ENCODE measurements at places on chromosomes 2 and 18.

- DNase-seq: no peak
Measured at GRCh38 chr18:60247103-60247502, 125.5 kb downstream of the MC4R start.

DNA sequence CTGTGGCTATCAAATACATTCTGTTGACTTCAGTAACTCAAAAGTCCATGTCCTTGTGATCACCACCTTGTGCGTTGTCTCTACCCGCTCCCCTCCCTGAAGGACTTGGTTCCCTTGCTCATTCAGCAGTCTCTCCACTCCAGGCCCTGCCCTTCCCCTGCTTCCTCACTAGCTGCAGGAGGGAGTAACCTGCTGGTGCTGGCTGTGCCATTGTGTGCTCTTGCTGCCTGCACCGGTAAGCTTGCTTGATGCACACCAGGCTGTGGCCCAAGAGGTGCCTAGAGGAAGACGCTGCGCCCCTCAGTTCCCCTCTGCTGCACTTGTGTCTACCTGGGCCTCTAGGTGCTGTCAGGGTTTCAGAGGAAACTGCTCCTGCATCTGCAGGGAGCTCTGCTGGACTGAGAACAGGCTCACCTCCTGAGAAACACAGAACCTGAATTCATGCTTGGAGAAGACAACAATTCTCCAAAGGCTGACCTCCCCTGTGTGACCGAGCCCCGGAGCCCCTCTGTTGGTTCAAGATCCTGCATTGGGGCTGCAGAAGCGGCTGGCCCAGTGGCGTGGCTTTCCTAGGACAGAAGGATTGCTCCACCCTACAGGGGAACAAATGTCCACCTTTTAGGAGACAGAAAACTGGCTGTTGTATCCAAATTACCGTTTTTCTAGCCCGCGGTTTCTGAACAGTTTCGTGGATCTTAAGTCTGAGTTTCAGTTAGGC lies 33.6 kb downstream of the PTPRM start:
- DNase-seq: no peak

- DNase-seq: no peak
Measured at GRCh38 chr2:20530520-20530919, 83.6 kb downstream of the RHOB start.

DNA sequence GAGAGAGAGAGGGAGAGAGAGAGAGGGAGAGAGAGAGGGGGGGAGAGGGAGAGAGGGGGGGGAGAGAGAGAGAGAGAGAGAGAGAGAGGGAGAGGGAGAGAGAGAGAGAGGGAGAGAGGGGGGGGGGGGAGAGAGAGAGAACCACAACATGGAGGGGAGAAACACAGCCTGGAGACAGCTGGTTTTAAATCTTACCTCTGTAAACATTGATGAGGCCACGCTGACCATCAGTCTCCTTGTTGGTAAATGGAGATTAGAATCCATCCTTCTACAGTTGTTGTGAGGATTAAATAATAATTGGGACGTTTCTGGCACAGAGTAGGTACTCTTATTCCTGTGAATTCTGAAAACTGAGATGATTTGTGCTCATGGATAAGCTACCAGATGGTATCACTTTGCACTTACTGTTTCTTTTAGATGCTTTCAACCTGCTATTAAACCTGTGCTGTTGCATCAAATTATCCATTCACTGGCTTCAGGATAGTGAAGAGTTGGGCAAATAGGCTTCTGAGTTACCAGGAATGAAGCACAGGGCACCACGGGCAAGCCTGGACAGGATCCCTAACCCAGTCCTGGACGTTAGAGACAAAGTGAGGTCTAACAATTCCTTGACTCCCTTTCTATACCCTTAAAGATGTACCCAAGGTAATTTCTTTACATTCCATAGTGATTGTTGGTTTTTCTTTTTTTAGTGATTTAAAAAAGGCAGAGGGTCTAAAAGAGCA lies 318.1 kb downstream of the ZNF521 start:
- no peak for DNase-seq

DNA sequence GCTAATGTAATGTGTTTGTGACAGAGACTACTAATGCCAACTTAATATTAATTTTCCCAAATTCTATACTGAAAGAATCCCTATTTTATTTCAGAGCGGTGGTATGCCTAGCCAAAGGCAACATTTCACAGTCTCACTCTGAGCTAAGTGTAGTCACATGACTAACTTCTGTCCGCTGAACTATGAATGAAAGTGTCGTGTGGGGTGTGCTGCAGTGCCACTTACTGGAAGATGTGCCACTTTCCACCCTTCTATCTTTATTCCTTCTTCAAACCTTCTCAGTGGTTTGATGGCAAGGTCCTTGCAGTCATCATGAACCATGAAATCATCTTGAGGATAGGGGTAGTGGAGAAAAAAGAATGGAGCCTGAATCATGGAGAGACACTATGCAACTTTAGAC lies 47.3 kb upstream of the C1D start:
- DNase-seq: no peak

DNA sequence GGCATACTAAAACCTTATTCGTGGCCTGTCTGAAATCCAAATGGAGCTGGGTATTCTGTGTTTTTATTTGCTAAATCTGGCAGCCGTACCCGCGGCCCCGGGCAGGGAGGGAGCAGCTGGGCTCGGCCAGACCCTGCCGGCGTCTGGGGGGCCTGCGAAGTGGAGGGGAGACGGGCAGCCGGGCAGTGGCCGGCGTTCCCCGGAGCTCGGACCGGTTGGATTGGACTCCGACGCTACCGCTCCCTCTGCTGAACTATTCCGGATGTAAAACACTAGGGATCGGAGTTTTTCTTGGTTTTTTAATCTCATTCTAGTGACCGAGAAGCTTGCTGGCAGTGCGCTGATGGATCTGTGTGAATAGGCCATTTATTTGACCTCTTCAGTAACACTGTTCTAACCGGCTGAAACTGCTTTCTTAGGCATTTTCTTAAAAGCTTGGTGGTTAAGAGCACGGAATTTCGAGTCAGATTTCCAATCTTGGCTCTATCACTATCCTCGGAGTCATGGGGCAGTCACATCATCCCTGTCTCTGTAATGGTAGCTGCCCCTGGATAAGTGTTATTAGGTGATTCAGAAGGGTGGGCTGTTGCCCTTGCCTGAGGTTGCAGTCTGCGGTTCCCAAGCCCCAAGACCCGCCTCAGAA lies 694 bp downstream of the UNC50 start:
- no peak for DNase-seq

GRCh38 chr18:22977847-22978701 lies 44.9 kb downstream of the RBBP8 start:
- no peak for DNase-seq

DNA sequence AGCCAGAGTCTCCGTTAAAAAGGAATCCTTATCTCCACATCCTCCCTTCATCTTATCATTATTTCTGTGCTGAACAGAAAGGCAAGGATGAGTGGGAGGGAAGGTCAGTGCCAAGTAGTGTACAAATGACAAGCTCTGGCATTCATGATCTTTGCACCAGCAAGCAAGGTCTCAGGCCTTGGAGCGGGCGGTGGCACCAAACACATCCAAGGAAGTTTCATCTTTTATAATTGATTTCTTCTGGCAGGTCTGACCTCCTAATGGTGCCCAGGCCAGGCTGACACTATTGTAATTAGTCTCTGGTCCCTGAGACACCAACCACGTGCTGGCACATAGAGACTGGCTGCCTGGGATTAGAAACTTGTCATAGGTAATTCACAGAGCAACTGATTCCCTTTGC lies 336.6 kb downstream of the EN1 start:
- no peak for DNase-seq

- DNase-seq: no peak
Measured at GRCh38 chr2:3457524-3458395, 61.6 kb downstream of the ADI1 start.

DNA sequence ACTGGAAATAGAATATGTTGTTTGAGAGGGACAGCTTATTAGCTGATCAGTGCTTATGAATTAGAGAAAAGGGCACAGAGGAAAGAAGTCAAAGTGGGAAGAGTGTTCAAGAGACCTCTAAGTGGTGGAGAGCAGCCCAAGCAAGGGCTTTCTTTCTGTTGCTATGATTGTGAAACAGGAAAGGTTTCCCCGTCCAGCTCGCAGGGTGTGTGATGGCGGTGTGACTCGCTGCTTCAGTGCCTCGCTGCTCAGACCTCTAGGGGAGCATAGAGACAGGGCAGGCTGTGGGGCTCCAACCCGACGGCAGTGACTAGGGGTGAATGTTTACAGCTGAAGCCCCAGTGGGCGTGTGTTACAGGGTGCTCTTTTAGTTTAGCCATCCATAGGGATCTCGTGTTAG lies 166.5 kb upstream of the COPS8 start:
- DNase-seq: no peak

- no peak for DNase-seq
Measured at GRCh38 chr18:13262839-13263691, 44.5 kb downstream of the LDLRAD4 start.

- DNase-seq: no peak
Measured at GRCh38 chr2:54048117-54048785, 67.2 kb upstream of the ACYP2 start.

DNA sequence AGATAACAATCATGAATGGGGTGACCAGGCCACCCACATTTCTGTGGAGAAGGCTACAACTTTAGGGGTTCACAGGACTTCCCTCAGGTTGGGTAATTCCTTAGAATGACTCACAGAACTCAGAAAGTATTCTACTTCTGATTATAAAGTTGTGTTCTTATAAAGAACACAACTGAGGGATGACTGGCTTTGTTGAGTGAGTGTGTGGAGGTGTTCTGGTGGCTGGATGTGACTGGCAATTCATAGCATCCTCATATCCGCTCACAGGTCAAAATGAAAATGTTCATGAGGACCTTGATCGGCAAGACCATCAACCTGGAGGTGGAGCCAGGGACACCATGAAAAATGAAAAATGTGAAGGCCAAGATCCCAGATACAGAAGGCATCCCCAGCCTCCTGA lies 143.3 kb upstream of the CAB39 start:
- DNase-seq: no peak

- DNase-seq: no peak
Measured at GRCh38 chr2:170823898-170824215, 7.2 kb downstream of the GAD1 start.

- no peak for DNase-seq
Measured at GRCh38 chr2:210363876-210364275, 48.9 kb upstream of the MYL1 start.

GRCh38 chr2:205781244-205781931 lies 99.1 kb downstream of the NRP2 start:
- no peak for DNase-seq

- DNase-seq: no peak
Measured at GRCh38 chr18:72470391-72470790, 73.8 kb downstream of the CBLN2 start.

- DNase-seq: no peak
Measured at GRCh38 chr2:42922790-42923579, 130.6 kb upstream of the HAAO start.

DNA sequence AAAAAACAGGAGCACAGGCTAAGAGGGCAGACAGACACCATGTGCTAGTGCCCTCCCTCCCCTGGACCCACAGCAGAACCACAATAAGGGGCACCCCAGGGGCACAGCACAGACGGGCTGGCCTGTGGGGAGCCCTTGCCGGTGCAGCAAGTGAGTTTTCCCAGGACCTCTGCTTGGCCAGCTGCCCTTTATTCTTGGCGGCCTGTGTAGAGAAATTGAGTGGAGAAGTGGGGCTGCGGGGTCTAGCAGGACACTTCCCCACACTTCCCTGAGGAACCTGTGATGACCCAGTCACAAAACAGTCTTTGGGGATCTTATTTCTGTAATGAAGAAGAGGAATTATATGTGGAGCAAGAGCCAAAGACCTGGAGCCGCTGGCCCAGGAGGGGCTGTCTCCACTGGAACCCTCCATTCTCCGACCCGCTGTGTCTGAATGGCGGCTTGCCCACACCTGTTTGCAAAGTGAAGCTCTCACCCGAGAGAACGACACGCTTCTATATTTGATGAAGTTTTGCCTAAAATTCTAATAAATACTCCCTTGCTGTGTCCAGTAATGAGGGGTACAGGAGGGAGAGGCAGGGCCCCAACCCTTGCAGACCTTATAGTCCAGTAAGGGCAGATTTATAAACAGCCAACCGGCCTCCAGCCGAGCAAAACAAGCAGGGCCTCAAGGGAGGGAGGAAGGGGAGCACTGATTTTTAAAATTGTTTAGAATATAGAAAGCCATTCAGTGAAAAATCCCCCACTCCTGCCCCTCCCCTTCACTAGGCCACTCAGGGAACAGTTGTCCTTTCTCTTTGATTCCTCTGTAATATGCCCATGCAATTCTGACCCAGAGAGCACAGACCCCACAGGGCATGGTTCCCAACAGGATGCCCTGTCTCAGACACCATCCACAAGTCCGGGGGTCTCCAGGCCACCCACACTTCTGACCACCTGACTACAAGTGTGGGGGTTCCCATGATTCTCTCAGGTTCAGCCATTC lies 44.7 kb upstream of the SNED1 start:
- DNase-seq: no peak

DNA sequence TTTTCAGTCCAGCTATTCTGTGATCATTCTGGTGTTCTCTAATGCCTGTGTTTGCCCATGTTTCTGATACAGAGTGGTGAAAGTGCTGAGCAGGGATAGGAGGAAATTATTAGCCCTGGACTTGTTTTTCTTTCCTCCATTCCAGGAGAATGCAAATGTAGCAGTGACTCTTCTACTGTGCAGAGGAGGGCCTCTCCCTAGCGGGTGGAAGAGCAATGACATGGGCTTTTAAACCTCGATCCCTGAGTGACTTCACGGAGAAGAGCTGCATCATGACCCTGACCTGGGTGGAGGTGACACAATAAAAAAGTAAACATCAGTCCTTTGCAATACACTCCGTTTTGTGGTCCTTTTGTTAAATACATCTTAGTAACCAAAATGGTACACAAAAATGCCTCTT lies 68.0 kb upstream of the NETO1 start:
- no peak for DNase-seq

GRCh38 chr2:26245231-26245732 lies 543 bp downstream of the HADHB start:
- DNase-seq: peak; percentile 14

- no peak for DNase-seq
Measured at GRCh38 chr2:181780657-181781056, 100.3 kb upstream of the NEUROD1 start.

GRCh38 chr2:135132314-135132713 lies 80.2 kb downstream of the RAB3GAP1 start:
- no peak for DNase-seq

DNA sequence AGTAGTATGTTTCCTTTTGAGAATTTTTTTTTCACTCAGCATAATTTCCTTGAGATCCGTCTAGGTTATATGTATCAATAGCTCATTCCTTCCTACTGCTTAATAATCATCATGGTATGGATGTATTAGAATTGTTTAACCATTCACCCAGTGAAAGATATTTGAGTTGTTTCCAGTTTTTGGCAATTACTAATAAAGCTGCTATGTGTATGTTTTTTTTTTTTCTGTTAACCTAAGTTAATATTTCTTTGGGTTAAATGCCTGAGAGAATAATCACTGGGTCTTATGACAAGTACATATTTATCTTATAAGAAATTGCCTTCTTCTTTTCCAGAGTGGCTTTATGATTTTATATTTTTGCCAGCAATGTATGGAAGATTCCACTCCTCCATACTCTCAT lies 96.4 kb upstream of the ST6GAL2 start:
- DNase-seq: no peak

GRCh38 chr2:47457268-47457667 lies 54.3 kb downstream of the MSH2 start:
- DNase-seq: no peak
